ENCODE measurements at places on chromosomes 13 and 19.

- H3K4me1 ChIP-seq, result peaks cover 10% of the 10 kb centered on the region
- no peak overlapping the region for H3K4me3 ChIP-seq
- H3K27ac ChIP-seq, result peak overlapping the region; percentile 46
- H3K36me3 ChIP-seq, result no peaks in the 10 kb centered on the region
- no peak for DNase-seq
- no peaks in the 10 kb centered on the region for H3K27me3 ChIP-seq
Measured at GRCh38 chr19:18289471-18290301, 8.3 kb upstream of the JUND start.

GRCh38 chr19:47445937-47446402 lies 25.7 kb downstream of the SLC8A2 start:
- no peaks in the 10 kb centered on the region for H3K36me3 ChIP-seq
- peaks cover 3% of the 10 kb centered on the region for H3K4me1 ChIP-seq
- no peak overlapping the region for H3K4me3 ChIP-seq
- peak; percentile 27 for DNase-seq
- H3K27ac ChIP-seq, result no peak overlapping the region

DNA sequence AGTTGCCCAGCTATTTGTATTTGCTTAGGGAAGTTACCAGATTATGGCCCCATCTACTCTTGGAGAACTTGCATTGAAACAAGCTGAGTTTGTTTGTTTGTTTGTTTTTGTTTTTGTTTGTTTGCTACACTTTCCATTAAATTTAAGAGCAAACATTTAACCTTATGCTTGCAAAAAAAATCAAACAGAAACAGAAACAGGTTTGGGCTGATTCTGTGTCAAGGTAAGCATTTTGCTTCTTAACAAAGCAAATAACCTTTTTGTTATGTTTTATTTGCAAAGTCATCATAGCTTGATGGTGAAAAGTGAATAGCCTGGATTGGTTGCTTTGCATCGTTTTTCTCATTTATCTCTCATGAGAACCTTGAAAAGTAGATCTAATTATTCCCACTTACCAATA lies 531.8 kb downstream of the EFNB2 start:
- H3K27ac ChIP-seq, result no peak overlapping the region
- no peak for DNase-seq
- no peaks in the 10 kb centered on the region for H3K4me1 ChIP-seq

DNA sequence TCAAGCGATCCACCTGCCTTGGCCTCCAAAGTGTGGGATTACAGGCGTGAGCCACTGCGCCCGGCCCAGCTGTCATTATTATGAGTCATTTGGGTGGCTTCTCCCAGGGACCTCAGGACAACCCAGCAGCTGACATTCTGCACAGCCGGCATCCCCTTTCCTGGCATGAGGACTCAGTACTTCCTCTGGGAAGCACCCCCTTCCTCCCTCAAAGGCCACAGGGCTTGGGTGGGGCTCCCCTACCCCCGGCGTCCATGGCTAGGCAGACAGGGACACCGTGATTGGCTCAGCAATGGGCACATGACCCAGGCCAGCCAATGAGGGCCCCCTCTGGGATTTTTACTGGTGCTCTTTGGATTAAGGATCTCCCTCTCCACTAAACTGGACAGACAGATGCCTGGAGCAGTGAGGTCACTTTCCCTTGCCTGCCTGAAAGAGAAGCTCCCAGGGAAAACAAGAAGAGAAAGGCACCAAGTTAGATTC lies 6.0 kb downstream of the KANK2 start:
- DNase-seq, result peak; percentile 58
- no peaks in the 10 kb centered on the region for H3K27me3 ChIP-seq
- H3K4me3 ChIP-seq, result no peak overlapping the region

- no peaks in the 10 kb centered on the region for H3K36me3 ChIP-seq
- no peaks in the 10 kb centered on the region for H3K4me1 ChIP-seq
- no peaks in the 10 kb centered on the region for H3K27me3 ChIP-seq
- H3K27ac ChIP-seq, result no peak overlapping the region
- H3K4me3 ChIP-seq, result no peak overlapping the region
Measured at GRCh38 chr13:88979465-88980175, 1308.4 kb downstream of the SLITRK5 start.

DNA sequence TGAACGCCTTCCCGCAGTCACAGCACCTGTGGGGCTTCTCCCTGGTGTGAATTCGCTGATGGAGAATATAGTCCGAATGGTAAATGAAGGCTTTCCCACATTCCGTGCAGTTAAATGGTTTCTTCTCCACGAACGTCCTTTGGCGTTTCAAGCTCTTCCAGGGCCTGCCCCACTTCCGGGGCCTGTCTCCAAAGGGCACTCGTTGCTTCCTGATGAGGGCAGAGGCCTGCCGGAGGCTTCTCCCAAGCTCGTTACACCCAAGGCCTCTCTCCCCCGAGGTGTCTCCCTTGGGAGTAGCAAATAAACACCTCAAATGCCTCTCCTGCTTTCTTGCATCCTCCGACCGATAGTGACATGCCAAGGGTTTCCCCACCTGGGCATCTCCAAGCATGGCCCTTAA lies 34.3 kb downstream of the ZNF473 start:
- H3K4me3 ChIP-seq, result no peak overlapping the region
- no peaks in the 10 kb centered on the region for H3K36me3 ChIP-seq
- DNase-seq, result no peak
- no peaks in the 10 kb centered on the region for H3K27me3 ChIP-seq
- no peak overlapping the region for H3K27ac ChIP-seq
- no peaks in the 10 kb centered on the region for H3K4me1 ChIP-seq

GRCh38 chr19:53927739-53928138 lies 18.7 kb downstream of the CACNG7 start:
- no peak overlapping the region for H3K4me3 ChIP-seq
- no peaks in the 10 kb centered on the region for H3K27me3 ChIP-seq
- H3K36me3 ChIP-seq, result no peaks in the 10 kb centered on the region
- DNase-seq, result no peak
- no peak overlapping the region for H3K27ac ChIP-seq

DNA sequence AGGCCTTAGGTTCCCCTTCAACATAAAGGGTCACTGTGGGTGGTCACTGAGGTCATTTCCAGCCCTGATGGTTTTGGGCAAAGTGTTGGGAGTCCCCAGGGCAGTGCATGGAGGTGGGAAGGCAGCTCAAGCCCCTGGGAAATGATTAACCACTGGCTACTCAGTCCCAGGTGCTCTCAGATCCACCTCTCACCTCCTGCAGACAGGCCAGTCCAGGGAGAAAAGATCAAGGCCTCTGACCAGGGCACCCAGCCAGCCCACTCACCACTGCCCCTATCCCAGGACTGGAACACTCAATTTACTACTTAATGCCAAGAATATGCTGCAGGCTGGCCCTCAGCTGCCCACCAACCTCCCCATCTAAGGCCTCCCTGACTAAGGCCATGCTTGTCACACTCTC lies 1307.9 kb downstream of the UQCRFS1 start:
- H3K4me1 ChIP-seq, result no peaks in the 10 kb centered on the region
- H3K36me3 ChIP-seq, result no peaks in the 10 kb centered on the region
- no peak overlapping the region for H3K4me3 ChIP-seq
- H3K27ac ChIP-seq, result no peak overlapping the region
- H3K27me3 ChIP-seq, result no peaks in the 10 kb centered on the region
- no peak for DNase-seq

GRCh38 chr19:56111601-56112312 lies 9.3 kb downstream of the ZNF787 start:
- H3K4me3 ChIP-seq, result no peak overlapping the region
- no peaks in the 10 kb centered on the region for H3K36me3 ChIP-seq
- peaks cover 40% of the 10 kb centered on the region for H3K4me1 ChIP-seq

- DNase-seq, result no peak
- H3K4me1 ChIP-seq, result no peaks in the 10 kb centered on the region
- no peaks in the 10 kb centered on the region for H3K36me3 ChIP-seq
- no peaks in the 10 kb centered on the region for H3K27me3 ChIP-seq
Measured at GRCh38 chr13:22106058-22106457, 435.2 kb downstream of the FGF9 start.

Measured in colonic mucosa (tissue), 4 donors.